DND-41 (cell line): ENCODE measurements at places on chromosomes 11 and 22.

DNA sequence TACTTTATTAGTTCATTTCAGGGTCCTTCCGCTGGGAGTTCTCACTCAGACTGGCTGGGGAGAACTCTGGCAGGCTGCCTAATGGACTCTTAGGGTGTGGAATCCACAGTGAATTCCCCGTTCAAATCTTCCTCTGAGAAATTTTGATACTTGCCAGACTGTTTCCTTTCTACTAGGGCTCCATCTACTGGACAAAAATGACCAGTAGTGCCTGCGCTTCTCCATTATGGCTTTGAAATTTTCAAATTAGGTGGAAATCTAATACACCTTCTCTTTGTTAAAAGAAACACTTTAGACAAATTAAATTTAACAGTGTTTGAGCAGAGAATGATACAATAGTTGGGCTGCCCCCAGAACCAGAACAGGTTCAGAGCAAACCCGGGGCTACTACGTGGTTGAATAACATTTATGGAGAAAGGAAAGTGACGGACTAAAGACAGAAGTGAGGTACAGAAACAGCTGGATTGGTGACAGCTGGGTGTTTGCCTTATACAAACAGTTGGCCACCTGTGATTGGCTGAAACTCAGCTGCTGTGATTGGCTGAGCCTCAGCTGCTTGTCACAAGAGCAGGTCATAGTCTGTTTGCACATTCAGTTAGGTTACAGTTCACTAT is 52.9 kb upstream of the FDX1 start:
- peak; percentile 18 for DNase-seq

GRCh38 chr22:46536537-46537224 is 739 bp downstream of the CELSR1 start:
- no peak for DNase-seq

GRCh38 chr11:58640386-58641023 is 18.0 kb downstream of the CNTF start:
- DNase-seq: peak; percentile 6

DNA sequence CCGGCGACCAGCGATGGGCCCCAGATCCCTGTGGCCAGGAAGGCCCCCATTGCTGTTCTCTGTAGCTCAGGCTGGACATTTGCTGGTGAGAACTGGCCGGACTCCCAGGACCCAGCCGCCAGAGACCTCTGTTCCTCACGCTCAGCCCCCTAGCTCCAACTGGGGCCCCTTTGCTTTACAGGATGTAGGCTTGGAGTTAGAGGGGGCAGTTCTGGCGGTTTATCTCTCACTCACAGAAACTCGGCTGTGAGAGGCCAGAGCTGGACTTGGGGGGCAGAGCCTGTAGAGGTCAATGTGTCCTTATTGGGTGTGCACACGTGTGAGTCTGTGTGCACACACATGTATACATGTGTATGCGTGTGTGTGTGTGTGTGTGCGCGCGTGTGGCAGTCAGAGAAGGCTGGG is 502 bp downstream of the SMIM38 start:
- DNase-seq: no peak

GRCh38 chr11:126307706-126308105 is 3.8 kb downstream of the DCPS start:
- DNase-seq: peak; percentile 60

DNA sequence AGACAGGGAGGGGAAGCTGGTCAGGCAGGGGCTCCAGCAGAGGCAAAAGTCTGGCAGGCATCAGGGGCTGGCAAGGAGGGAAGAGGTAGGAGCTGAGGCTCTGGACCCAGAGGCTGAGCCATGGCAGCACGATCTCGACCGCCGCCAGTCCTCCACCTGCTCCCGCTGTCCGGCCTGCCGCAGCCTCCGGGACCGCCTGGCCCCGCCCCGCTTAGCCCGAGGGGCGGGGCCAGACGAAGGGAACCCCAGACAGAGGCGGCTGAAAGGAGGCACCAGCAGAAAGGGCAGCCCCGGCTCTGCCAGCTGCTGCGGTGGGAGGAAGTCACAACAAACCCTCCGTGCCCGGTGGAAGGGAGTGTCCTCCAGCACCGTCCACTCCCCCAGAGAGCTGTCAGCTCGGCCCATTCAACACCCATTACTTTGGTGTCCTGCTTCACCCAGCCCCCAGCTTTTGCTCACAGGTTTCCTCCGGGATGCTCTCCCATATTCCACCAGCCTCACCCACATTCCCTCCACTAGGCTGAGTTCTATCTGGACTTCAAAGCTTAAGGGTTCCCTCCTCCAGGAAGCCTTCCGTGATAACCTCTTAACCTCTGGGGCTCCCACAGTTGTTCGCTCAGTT is at the start of gene MFNG:
Gene MFNG, minus strand, starts transcription at position 161 of the 622 bp plus-strand sequence. CDS start 207 bp downstream, outside the sequence.
- peak; percentile 60 for DNase-seq

DNA sequence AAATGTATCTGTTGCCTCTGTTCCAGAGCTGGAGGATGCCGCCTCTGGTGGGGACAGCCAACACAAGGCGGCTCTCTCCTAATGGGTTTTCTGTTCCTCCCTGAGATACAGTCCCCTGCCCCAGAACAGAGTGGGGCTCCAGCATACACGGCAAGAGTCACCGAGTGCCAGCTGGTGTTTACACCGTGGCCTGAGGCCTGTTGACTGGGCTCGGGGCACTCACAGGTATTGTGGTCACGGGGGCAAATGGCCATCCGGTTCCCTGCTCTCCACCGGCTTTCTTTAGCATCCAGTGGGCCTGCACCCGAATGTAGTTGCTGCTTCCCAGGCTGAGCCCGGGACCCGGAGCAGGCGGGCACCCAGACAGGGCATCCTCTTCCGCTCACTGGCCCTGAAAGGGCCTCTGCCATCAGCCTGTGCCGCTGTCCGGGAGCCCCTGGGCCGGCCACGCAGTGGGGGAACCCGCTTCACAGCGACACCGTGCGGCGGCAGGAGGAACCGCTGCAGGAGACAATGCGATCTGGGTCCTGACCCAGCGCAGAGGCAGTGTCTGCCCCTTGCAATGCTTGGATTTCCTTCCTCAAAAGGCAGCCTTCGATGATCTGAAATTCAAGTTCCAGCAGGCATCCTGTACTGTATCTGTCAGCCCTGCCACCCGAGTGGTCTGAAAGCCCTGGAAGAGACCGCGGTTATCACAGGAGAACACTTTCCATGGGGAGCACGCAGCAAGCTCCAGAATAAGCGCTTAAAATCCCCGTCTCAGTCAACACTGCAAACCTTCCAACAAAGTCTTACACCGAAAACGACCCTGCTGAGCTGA is 859 bp upstream of the KRTAP5-5 start:
- DNase-seq: peak; percentile 35

- no peak for DNase-seq
Observed at GRCh38 chr11:44993971-44994704, 43.5 kb upstream of the TP53I11 start.

DNA sequence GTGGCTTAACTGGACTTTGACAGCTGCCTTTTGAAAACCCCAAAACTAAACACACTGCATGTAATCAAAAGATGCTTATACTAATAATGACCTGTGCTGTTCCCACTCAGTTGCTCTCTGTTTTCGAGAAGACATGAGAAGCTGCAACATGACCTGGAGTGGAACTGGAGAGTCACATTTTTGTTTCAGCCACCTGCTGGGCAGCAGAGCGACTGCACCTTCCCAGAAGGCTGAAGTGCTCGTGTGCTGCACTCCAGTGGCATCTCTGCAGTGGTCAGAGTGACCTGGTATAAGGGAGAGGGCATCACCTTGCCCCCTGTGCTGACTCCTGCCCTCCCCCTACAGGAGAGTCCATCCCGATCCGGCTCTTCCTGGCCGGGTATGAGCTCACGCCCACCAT is 8.6 kb downstream of the THYN1 start:
- DNase-seq: no peak

DNA sequence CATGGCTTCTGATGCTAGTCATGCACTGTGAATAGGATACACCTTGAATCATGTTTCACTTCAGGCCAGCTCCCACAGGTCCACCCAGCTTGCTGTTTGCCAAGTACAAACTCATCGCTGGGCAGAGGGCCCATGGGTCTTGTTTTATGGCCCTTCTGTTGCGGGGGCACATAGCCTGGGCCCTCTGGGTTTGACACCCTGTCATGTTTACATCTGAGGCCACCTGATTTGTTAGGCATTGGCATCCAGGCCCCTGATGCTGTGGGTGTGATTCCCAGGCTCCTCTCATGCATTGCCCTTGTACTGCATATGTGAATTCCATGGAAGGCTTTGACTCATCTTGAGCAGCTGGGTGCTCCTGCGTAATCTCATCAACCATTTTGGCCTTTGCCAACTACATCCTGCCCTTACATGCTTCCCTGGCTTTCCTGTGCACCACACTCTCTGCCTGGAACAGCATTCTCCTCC is 32.6 kb downstream of the PPFIBP2 start:
- DNase-seq: no peak

DNA sequence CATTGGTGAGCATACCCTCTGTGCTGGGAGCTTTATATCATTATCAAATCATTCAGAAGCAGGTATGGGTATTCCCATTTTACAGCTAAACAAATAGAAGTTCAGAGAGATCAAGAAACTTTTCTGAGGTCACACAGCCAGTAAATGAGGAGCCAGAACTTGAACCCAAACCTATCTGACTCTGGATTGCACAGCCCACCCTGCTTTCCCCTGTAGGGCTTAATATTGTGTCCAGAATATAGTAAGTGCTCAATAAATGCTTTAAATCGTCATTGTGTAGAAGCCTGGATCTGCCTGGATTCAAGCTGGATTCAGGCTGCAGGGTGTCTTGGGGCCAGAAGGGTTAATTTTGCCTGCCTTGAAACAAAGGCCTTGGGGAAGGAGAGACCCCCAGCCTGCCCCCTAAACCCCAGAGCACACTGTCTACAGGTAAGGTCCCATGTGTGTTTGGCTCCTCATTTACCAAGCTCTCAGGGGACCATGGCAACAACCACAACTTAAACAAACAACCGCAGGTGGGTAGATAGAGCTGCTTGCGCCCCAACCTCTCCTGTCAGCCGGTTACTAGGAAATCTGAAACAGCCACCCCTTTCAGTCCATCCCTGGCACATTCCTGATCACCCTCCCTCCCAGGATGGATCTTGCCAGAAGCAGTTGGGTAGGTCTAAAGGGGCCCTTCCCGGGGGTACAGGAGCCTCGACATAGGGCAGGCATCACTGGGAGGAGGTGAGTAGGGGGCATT is 3.0 kb upstream of the SEC14L3 start:
- peak; percentile 27 for DNase-seq

DNA sequence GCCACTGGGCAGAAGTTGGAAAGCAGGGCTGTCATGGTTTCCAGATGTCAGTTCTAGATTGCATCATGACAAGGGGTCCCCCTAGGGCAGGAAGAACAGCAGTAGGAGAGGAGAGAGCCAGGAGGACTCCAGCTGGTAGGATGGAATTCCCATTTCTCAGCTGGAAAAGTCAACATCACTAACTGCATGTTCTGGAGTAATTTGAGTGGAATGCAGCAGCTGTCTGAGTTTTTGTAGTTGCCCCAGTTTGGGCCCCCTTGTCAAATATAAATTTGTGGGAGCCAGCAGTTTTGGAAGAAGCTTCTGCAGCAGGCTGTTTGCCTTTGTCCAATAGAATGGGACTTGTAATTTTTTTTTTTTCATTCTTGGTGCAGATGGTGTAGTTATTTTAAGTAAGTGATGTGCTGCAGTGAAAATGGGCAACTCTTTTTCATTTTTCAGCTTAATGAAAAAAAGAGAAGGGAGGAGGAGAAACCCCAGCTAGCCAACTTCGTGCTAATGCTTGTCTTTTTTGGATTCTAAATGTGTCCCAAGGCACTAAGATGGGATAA is 86.9 kb downstream of the LDLRAD3 start:
- DNase-seq: no peak

DNA sequence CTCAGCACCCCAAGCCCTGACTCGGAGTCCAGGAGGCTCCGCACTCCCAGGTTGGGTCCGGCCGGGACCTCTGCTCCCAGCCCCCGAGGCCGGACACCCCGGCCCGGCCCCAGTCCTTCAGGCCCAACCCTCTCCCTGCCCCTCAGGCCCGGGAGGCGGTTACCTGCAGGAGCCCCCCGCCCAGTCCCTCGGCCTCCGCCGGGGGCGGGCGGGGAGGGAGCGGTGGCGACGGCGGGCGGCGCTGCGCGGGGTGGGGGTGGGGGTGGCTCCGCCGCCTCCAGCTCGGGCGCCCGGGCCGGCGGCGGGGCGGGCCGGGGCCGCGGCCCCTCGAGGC is 310 bp downstream of the TCF20 start:
- DNase-seq: no peak

DNA sequence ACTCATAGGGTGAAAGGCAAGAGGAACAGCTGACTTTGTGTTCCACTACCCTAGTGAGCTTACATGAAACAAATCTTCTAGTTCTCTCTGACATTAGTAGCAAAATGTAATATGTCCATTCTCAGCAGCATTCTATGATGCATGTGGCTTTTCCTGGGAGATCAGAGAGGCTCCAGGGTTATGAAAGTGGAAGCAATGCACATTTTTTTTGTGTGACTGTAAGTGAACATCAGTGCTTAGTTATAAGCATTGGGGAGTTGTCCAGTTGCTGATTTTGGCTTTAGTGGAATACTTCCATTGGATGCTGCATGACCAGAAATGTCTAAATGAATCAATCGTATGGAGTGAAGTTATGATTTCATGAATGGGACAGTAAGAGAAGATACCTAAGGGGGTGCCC is 255.9 kb downstream of the FAT3 start:
- DNase-seq: no peak

GRCh38 chr11:129738242-129738641 is 77.4 kb upstream of the TMEM45B start:
- DNase-seq: no peak

DNA sequence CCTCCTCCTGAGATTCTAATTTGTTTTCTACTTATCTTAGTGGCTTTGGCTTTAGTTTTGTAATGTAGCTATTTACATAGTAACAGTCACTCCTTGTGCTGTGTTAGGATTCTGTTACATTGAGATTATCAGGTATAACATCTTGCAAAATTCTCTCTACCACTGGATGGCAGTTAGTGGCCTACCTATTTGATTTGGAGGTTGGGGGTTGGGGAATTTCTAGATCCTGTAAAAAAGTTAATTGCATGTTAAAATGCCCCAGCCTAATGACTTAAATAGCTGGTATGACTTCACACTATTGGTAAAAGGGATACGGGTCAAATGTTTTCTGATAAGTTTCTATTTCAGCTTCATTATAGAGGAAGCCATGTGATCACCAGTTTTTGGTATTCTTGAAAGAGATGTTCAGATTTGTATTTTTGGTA is 2.8 kb downstream of the GRK3 start:
- DNase-seq: no peak

GRCh38 chr22:28112548-28113043 is 193.5 kb upstream of the PITPNB start:
- DNase-seq: no peak
